NK-92 treated with Interleukin-12 subunit alpha and Interleukin-12 subunit beta, amount 100 ng/mL, for 24 hours (cell line): ENCODE measurements at places on chromosomes 13 and 19.

DNA sequence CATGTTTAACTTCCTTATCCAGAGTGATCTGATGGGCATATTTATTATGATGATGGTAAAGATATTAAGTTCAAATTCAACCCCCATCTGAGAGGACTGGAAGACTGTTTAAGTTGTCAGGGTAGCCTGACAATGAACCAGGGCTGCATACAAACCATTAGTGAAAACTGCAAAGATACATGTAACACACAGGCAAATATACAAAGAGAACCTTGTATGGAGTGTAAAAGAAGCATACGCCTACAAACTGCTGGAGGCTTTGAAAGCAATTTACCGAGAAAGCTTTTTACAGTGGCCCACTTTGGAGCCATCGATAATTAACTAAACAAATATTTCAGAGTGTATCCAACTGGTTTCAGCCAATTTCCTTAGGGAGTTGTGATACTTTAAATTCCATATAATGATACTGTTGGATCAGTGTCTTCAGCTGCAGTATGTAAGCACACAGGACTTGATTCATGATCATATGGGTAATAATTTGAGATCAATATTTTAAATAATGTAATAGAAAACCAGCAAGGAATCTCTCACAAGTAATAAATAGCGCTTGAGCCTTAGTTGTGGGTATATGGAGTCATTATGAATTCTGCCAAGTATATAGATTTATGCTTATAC is 231.5 kb upstream of the SPRY2 start:
- DNase-seq, result no peak

- no peak for DNase-seq
These were observed 44.8 kb downstream of the ANKRD10 start for GRCh38 chr13:110869805-110870706.

GRCh38 chr13:111031531-111031961 is 83.6 kb upstream of the ARHGEF7 start:
- DNase-seq, result no peak

- DNase-seq, result no peak
These were observed 525.1 kb downstream of the LMO7 start for GRCh38 chr13:76160961-76161925.

DNA sequence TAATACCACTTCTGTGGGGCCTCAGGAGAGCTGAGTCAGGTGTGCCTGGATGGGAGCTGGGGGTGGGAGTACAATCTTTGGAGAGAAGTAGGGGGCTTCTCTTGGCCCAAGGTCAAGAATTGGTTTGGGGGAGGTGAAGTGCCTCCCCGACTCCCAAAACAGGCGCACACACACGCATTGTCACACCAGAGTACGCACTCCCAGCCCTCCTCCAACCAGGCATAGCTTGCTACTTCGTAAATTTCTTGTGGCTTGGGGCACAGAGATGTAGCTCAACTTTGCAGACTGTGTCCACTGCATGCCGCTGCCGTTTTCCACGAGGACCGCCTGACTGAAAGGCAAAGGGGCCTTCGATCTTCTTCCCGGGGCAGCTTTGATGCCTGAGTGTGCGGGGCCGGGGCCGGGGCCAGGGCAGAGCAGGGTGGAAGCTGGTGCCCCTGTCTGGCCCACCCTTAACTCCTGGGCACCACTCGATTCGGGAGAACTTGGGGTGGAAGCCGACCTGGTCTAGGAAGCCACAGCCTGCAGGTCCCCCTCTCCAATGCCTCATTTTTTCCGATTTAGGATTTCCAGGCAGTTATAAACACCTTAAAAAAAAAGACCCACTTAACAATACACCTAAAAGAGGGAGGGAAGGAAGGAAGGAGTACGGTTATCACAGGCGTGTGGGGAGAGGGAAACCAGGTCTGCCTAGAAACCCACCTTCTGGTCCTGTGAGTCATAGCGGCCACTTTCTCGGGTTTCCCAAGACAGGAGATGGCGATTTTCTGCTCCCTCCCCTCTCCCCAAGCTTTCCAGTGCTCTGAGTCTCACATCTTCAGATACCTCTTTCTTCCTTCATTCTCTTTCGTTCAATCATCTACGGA is 5.8 kb upstream of the TSHZ3 start:
- DNase-seq, result no peak
